NCI-H1417 treated with DMSO at 0.1 percent for 48 hours (cell line): ENCODE measurements at places on chromosomes 2 and 18.

GRCh38 chr2:156087875-156088274, 244.6 kb downstream of the NR4A2 start:
- no peak for DNase-seq

- DNase-seq = no peak
These were observed 245.0 kb upstream of the FN1 start for GRCh38 chr2:215680605-215681598.

DNA sequence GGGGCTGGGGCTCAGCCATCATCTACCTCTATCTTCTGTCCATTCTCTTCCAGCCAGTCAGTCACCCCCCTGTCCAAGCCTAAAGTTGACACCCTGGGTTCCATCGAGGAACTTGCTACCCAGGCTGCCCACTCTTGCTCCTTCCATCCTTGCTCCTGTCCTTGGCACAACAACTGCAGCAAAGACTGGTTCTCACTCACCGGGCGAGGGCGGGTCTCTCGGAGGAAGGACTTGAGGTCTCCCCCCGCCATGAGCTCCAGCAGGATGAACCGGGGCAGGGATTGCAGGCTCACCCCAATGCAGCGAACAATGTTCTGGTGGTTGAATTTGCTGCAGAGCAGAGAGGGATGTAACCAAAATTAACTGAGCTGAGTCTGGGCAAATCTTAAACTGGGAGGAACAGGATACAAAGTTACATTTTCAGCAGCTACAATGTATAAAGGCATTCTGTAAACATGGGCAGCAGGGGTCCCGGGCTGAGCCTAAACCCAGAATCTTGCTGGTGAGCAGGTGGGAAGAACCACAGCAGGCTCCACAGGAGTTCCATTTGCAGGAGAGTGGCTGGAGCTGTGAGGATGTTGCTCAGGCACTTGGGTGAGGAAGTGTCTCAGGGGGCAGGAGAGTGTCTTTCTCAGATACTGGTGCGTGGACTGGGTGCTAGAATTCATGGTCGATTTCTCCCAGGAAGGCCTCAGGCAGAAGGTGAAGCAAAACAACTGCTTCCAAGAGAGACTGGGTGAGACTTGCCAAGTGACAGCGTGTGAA, 105.5 kb downstream of the CLIP4 start:
- DNase-seq = no peak

- no peak for DNase-seq
These were observed 5.9 kb downstream of the GYPC start for GRCh38 chr2:126661702-126662500.

GRCh38 chr2:121058852-121059558, 226.0 kb downstream of the TFCP2L1 start:
- DNase-seq = no peak

GRCh38 chr18:55239740-55240139, 280.5 kb upstream of the CCDC68 start:
- no peak for DNase-seq

- no peak for DNase-seq
These were observed 45.0 kb upstream of the MCFD2 start for GRCh38 chr2:46960618-46961017.

DNA sequence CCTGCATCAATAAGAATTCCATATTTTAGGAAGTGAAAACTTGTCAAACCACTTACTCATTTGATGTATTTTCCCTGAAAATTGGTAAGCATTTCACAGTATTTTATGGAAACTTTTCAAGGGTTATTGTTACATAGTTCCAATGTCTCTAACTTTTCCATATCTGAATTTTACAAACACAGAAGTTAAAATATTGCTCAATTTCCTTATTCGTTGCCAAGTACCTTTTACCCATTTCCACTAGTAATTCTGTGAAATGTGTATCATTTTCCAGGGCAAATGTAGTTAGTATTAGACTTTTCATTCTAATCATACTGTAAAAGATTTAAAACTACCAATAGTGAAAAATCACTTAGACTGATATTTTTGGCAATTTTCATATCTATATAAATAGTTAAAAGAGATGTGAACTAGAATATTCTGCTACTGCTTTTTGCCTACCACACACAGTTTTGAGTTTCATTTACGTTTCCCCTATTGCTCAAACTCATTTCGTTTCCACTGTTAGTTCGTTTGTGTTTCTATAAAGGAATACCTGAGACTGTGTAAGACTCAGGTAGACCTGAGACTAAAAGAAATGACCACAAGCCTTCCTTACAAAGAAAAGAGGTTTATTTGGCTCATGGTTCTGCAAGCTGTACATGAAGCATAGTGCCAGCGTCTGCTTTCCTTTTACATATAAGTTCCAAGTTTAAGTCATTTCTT, 86.3 kb downstream of the PMS1 start:
- no peak for DNase-seq

GRCh38 chr18:73365018-73365417, 497.2 kb upstream of the NETO1 start:
- DNase-seq = no peak

DNA sequence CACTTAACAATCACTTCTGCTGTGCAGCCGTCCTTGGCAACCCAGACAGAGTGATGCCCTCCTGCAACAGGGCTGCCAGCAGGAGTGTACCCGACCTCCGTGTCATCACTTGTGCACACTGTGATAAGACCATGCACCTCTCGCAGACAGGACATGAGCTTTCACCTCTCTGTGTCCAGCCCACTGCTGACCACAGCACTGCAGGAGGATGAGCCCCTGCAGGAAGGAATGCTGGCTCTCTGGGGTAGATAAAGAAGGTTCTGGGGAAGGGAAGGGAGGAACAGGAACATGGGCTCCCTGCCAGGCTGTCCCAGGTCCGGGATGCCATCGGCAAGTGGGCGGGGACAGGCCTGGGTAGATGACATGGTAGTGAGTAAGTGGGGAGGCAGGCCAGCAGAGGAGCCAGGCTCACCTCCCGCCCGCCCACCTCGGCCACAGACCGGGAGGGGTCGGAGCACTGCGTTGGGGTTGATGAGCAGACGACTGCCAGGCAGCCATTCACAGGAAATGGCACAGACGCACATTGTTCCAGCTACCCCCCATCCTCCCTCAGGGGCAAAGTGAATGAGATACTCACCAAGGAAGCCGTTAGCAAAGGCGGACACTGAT, 18.6 kb upstream of the COL6A3 start:
- no peak for DNase-seq

DNA sequence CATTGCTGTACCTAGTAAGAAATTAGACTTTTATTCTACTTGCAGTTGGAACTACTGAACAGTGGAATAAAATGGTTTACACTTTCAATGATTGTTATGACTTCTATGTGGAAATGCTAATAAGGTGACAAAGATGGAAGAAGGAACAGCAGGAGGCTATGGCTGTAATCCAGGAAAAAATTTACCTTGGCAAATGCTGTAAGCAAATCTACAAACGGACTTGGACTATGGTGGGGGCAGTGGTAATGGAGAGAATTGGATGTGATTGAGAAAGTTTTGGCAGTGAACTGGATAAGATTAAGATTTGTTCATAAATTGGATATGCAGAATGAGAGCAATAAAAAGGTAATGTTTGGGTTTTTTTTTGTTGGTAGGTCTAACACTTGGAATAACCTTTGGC, 111.0 kb upstream of the ERBB4 start:
- no peak for DNase-seq

DNA sequence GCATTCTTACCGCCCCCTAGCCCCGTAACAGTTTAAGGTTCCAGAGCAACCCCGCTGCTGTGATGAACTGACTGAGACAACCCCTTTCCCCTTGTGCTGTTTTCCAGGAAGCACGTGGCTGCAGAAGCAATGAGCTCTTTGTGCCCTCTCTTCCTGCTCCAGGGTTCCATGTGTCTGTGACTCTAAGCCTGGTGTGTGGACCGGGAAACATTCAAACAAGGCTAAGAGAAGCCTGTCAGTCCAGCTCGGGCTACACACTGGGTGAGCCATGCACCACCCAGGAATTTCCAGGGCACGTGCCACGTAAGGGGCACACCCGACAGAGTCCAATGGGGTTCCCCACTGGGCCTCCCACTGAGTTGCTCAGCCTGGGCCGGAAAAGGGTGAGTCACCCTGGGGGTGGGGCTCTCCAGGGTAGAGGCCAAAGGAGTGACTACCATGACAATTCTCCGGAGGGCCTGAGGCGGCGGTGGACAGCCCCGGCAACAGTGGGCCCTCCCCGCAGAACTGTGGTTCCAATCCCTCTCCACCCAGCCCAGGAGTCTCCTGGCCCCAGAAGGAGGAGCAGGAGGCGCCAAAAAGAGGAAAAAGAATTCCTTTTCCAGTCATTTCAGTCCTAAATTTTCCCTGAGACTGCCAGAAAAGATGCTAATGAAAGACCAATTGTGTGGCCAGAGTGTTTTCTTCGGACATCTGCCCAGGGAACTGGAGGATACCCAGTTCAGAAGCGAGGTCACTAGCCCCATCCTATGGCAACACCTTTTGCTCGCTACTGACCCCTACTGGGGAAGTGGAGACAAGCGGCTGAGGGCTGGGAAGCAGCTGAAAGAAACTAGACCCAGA, 157.8 kb upstream of the SLC1A4 start:
- DNase-seq = no peak

DNA sequence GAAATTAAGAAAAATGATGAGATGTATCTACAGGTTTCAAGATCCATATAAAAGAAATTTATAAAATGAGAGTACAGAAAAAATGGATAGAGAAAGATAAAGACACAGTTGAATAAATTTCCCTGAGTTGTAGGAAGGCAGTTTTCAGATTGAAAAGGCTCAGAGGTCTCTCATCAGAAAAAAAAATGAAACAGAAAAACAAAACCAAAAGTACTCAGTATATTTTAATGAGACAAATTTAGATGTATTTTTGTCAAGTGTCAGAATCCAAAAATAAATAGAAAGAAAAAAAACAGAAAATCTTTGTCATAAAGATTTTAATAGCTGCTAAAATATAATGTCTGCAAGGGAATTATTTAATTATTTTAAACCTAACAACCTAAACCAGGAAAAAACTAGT, 520.5 kb downstream of the KCNJ3 start:
- no peak for DNase-seq

GRCh38 chr2:134324430-134324829, 70.6 kb downstream of the MGAT5 start:
- DNase-seq = no peak

DNA sequence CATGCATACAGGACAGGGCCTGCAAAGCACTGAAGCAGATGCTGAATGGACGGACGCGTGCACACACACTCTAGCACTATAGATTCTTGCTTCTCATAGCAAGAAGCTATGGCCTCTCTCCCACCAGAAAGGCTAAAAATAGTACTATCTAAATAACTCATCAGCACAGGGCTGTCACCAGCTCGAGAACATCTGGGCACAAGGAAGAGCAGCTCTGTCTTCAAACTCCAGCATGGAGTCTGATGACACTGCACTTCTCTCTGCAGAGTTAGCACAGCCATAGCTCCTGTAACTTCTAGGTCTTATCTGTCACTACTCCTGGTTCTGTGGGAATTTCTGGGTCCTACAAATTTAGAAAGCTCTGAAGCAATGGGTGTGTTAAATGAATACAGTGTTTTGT, 123.5 kb downstream of the MYO5B start:
- DNase-seq = no peak

DNA sequence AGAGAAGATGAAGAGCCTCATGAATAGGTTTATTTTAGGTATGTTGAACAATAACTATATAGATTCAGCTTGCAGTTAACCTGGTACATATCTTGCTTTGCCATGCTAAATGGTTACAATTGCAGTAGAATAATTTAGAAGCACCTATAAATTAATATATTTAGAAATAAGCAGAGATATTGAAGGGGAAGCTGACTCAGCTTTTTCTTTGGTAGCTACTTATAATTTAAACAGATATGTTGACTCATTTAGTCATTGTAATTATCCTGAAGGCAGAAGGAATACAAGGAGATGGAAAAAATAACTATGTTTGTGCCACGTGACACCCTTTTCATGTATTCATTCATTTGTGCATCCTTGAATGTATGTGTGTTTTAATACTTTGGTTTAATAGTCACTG, 755.5 kb downstream of the SUCLG1 start:
- no peak for DNase-seq

DNA sequence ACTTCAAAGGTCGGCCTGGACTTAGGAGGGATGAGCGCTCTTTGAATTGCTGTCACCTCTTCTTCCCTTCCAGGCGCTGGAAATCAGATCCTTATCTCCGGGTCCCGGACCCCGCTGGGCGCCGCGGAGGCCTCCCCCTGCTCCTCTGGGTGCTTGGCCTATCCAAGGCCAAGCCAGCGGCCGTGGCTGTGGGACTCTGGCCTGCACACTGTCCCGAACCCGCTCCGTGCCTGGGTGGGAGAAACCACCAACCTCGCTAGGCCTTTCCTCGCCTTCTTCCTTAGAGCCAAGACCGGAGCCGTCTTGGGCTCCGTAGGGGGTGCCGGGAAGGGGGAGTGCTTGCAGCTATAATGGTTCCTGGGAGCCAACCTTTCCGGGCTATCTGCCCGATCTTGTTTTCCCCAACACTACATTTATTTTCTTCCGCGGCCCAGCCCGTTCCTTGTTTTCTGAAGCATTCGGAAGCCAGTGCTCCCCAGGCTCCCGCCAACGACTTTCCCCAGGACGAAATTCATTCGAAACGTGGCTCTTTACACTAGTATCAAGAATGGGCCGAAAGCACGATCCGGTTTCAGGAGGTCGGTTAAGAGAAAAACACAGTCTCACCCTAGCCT, 2.4 kb downstream of the OSR1 start:
- no peak for DNase-seq

DNA sequence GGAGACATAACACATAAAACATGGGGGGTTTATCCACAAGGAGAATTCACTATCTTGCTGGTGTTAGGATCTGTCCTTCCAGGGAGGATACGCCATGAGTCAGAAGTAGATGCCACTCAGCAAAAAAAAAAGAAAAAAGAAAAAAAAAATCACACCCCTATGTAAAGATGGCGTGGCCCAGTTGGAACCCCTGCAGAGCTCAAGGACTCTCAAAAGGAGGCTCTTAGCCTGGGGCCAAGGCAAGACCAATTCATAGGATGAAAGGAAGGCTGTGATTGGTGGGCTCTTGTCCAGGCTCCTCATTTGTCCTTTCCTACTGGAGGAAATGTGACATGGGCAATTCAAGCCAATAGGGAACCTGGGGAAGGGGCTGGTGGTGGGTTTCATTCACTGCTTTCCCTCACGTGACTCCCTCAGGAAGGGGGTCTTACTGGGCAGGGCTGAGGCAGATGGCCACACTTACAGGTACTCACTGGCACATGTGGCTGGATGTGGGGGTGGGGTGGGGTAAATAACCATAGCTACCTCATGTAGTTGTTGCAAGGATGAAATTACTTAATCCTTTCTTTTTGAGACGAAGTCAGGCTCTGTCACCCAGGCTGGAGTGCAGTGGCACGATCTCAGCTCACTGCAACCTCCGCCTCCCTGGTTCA, 38.7 kb upstream of the HAAO start:
- DNase-seq = no peak

DNA sequence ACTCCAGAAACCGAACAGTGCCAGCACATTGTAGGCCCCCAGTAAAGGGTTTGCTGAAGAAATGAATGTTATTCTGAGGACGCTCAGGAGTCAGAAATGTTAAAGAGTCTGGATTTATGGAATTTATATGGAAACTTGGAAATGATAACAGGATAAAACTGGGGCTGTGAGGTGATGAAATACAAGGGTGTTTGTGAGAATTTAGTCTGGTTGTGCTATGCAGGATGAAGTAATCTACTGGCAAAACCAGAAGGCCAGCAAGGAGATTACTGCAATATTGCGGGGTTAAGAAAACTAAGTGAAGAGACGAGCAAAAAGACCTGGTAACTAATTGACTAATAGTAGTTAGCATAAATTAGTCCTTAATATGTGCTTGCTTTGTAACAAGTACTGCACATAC, 467.8 kb downstream of the ZEB2 start:
- no peak for DNase-seq

- no peak for DNase-seq
These were observed 149.7 kb upstream of the TANK start for GRCh38 chr2:161010503-161011015.
